Chondrocyte (in vitro differentiated cells): ENCODE measurements at places on chromosomes 13 and 19. TPM values are rescaled to one million over a fixed set of nuclear protein-coding genes. Genes with fewer than 3 reads are reported as not detected.

- no peak overlapping the region for H3K4me3 ChIP-seq
- no peak overlapping the region for H3K27ac ChIP-seq
- H3K4me1 ChIP-seq, result no peaks in the 10 kb centered on the region
- peak; percentile 93 for DNase-seq
Observed at GRCh38 chr19:35786299-35787160, 11.2 kb downstream of the ARHGAP33 start.

- H3K4me3 ChIP-seq, result no peak overlapping the region
- no peaks in the 10 kb centered on the region for H3K27me3 ChIP-seq
- no peak for DNase-seq
Observed at GRCh38 chr13:50284540-50284939, 269.3 kb downstream of the KCNRG start.

DNA sequence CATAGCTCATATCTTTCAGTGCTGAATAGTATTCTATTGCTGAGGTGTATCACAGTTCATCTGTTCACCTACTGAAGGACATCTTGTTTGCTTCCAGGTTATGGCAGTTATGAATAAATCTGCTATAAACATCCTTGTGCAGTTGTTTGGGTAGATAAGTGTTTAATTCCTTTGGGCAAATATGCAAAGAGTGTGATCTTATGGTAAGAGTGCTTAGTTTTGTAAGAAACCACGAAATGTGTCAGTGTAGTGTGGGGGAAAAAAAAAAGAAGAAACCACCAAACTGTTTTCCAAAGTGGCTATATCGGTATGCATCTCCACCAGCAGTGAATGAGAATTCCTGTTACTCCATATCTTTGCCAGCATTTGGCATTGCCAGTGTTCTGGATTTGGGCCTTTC lies 93.3 kb downstream of the PIBF1 start:
- H3K27me3 ChIP-seq, result no peaks in the 10 kb centered on the region
- H3K36me3 ChIP-seq, result peaks cover 14% of the 10 kb centered on the region
- no peaks in the 10 kb centered on the region for H3K4me1 ChIP-seq
- no peak for DNase-seq
- no peak overlapping the region for H3K4me3 ChIP-seq

DNA sequence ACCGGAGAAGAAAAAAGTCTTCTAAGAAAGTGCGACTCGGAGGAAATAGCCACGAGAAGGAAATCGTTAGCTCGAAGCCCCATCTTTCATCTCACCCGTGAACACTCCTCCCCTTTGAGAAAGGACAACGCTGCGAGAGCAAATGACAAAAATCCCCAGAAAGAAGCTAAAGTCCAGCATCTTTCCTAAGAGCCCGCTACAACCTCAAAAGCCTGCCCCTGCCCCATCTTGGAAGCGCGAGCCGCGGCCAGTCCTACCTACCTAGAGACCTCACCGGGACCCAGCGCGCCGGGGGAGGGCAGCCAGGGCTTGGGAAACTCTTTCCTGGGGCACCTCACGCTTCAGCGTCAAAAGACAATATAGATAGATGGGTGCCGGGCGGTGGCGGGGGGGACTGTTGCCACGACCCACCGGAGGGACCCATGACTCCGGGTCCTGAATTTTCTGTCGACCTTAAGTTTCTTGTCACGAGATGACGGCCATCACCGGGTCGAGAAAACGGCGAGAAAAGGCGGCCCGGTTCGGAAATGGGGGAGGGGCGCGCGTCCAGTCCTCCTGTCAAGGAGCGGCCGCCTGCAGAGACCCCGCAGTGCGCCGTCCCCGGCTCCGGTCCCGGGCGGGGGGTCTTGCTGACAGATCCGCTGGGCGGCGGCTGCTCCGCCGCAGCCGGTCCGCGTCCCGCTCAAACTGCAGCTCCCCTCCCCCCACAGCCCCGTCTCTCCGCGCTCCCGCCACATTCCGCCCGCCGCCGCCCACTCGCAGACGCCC lies 65.9 kb downstream of the KCNRG start:
- peaks cover 54% of the 10 kb centered on the region for H3K4me1 ChIP-seq
- no peaks in the 10 kb centered on the region for H3K27me3 ChIP-seq
- H3K27ac ChIP-seq, result peak overlapping the region; percentile 100

DNA sequence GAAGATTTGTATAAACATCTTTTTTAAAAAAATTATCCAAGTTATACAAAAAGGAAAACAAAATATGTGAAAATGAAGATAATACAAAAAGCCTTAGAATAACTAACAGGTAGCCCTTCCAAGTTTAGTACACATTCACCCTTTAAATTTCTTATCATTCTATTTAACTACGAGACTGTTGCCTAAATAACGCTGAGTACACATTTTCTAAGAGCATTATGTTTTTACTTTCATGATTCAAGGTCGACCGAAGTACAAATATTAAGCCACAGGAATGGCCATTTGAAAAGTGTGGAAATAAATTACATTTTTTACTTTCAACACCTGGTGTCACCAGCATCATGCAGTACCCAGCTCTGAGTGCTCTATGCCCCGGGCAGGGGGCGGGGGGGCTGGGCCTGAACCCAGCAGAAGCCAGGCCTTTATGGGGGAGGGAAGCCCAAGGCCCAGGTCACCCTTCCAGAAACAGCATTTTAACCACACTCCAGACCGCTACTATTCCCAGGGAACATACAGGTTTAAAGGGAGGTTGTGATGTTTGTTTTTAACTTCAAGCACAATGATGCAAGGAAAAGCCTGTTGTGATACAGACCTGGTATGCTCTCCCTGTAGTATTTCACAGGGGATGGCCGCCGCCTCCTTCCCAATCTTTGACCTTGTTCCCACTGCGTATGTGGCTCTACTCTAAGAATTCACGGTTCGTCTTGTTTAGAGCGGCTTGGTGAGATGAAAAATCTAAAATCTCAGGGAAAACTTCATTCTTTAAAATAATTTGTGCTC lies 24.0 kb downstream of the GGACT start:
- H3K36me3 ChIP-seq, result peaks cover 11% of the 10 kb centered on the region
- H3K27me3 ChIP-seq, result no peaks in the 10 kb centered on the region
- peaks cover 13% of the 10 kb centered on the region for H3K4me1 ChIP-seq
- no peak overlapping the region for H3K27ac ChIP-seq
- DNase-seq, result no peak

GRCh38 chr13:111326621-111326965 lies 6.2 kb downstream of the TEX29 start:
- H3K4me3 ChIP-seq, result no peak overlapping the region
- peaks cover 11% of the 10 kb centered on the region for H3K36me3 ChIP-seq
- H3K27me3 ChIP-seq, result no peaks in the 10 kb centered on the region
- no peak for DNase-seq
- H3K27ac ChIP-seq, result no peak overlapping the region

DNA sequence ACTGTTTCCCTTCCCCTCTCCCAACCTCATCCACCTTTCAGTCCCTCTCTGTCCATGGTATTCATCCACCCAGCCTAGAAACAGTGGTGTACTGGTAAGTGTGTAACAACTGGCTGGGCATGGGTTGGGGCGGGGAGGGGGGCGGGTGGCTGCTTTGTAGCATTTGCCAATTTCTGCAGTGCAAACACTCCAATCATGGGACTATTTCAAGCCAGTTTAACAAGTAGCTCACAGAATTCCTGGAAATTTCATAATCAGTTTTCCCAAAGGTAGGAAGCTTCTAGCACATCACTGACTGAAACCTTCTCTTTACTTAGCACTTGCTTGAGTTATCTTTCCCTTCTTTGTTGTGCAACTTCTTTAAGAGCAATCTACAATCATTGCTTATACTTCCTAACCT lies 100.8 kb upstream of the WASF3 start:
- no peak overlapping the region for H3K4me3 ChIP-seq
- no peak for DNase-seq
- H3K36me3 ChIP-seq, result no peaks in the 10 kb centered on the region
- peaks cover 10% of the 10 kb centered on the region for H3K4me1 ChIP-seq
- H3K27me3 ChIP-seq, result peaks cover 6% of the 10 kb centered on the region
- H3K27ac ChIP-seq, result no peak overlapping the region

DNA sequence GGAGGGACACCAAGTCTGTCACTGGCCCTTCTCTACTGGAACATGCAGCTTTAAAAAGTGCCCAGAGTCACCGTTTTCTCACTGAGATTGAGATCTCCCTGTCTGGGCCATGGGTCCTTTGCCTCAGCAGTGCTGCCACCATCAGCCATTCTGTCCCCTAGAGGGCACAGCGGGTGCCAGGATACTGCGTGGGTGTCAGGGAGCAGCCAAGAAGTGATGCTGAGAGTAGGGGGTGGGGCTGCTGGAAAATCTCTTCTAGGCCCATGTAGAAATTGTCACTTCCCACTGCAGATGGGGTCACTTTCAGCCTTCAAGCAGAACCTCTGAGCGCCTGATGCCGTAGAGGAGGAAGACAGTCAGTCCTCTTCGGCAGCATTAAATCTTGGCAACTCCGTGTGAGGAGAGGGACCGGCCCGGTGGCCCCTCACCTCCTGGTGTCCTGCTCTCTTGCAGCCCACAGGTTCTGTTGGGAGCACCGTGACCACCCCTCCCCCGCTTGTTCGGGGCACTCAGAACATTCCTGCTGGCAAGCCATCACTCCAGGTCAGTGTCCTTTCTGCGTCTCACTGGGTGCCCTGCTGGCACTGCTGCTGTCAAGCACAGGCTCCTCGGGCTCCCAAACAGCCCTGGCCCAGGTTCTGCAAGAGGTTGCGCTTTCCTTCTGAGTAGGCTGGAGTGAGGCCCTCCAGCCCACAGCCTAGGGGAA lies 21.4 kb downstream of the TSSK6 start:
- H3K27me3 ChIP-seq, result no peaks in the 10 kb centered on the region
- peaks cover 11% of the 10 kb centered on the region for H3K36me3 ChIP-seq
- H3K4me3 ChIP-seq, result no peak overlapping the region
- no peak overlapping the region for H3K27ac ChIP-seq
- peaks cover 18% of the 10 kb centered on the region for H3K4me1 ChIP-seq
- no peak for DNase-seq

GRCh38 chr13:85806553-85807175 lies 7.4 kb upstream of the SLITRK6 start:
- no peak overlapping the region for H3K27ac ChIP-seq
- H3K27me3 ChIP-seq, result no peaks in the 10 kb centered on the region
- H3K36me3 ChIP-seq, result no peaks in the 10 kb centered on the region

DNA sequence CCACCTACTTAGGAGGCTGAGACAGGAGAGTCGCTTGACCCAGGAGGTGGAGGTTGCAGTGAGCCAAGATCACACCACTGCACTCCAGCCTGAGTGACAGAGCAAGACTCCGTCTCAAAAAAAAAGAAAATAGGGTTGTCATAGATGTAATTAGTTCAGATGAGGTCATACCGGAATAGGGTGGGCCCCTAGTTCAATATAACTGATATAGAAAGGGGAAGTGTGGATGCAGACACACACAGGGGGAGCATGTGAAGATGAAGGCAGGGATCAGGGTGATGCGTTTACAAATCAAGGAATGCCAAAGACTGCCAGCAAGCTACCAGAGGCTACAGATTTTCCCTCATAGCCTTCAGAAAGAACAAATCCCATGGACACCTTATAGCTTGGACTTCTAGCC lies 24.3 kb upstream of the EEF1AKMT1 start:
- H3K36me3 ChIP-seq, result peaks cover 12% of the 10 kb centered on the region
- H3K4me1 ChIP-seq, result peaks cover 11% of the 10 kb centered on the region
- no peaks in the 10 kb centered on the region for H3K27me3 ChIP-seq
- no peak overlapping the region for H3K4me3 ChIP-seq
- no peak overlapping the region for H3K27ac ChIP-seq
- no peak for DNase-seq

DNA sequence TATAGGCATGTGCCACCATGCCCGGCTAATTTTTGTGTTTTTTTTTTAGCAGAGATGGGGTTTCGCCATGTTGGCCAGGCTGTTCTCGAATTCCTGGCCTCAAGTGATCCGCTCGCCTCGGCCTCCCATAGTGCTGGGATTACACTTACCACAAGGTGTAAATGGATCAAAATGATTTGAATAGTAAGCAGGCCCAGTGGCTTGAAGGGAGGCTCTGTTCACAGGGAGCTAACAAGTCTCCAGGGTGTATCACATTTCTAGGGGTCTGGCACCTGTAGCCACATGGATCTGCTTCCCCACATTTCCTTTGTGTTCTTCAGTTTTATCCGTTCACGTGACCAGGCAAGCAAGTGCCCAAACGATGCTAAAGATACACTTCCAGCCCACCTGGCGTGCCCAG lies 13.5 kb upstream of the CNFN start:
- DNase-seq, result no peak
- no peaks in the 10 kb centered on the region for H3K27me3 ChIP-seq
- H3K27ac ChIP-seq, result no peak overlapping the region
- H3K36me3 ChIP-seq, result no peaks in the 10 kb centered on the region
- peaks cover 7% of the 10 kb centered on the region for H3K4me1 ChIP-seq

GRCh38 chr19:18793144-18794028 lies 2.3 kb upstream of the COMP start:
- peaks cover 3% of the 10 kb centered on the region for H3K36me3 ChIP-seq
- peaks cover 23% of the 10 kb centered on the region for H3K4me1 ChIP-seq
- H3K27me3 ChIP-seq, result peaks cover 27% of the 10 kb centered on the region
- no peak overlapping the region for H3K4me3 ChIP-seq

DNA sequence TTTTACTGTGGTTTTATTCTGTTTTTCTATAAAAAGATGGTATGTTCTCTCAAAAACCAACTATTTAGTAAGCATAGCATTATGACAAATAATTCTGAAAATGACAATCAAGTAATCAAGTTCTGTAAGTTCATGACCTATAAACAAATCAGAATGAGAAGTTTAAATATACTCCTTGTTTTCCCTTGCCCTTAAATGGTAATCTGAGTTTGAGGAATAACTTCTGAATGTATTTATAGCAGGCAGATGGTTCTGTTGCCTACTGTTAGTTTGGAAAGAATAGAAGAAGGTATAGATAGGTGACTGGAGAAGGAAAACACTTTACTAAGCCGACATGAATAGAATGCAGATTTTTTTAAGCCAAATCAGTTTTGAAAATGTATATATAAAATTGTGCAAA lies 63.9 kb downstream of the POSTN start:
- H3K36me3 ChIP-seq, result peaks cover 12% of the 10 kb centered on the region
- peaks cover 25% of the 10 kb centered on the region for H3K4me1 ChIP-seq
- no peak overlapping the region for H3K4me3 ChIP-seq
- no peaks in the 10 kb centered on the region for H3K27me3 ChIP-seq
- DNase-seq, result no peak

- DNase-seq, result no peak
- H3K4me1 ChIP-seq, result peaks cover 4% of the 10 kb centered on the region
- no peak overlapping the region for H3K4me3 ChIP-seq
- no peaks in the 10 kb centered on the region for H3K27me3 ChIP-seq
Observed at GRCh38 chr19:48731452-48731851, 9.0 kb downstream of the RASIP1 start.

DNA sequence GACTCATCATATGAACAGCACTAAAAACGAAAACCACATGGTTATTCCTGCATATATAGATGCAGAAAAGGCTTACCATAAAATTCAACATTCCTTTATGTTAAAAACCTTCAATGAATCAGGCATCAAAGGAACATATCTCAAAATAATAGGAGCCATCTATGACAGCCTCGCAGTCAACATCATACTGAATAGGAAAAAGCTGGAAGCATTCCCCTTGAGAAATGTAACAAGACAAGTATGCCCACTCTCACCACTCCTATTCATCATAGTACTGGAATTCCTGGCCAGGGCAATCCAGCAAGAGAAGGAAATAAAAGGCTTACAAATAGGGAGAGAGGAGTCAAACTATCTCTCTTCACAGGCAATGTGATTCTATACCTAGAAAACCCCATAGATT lies 179.6 kb upstream of the HTR2A start:
- peaks cover 11% of the 10 kb centered on the region for H3K36me3 ChIP-seq
- no peak for DNase-seq
- no peaks in the 10 kb centered on the region for H3K4me1 ChIP-seq
- H3K4me3 ChIP-seq, result no peak overlapping the region

The ZNF93 gene
- 6.1 to 10.0 TPM (median 7.2 TPM) in 3 replicates for total RNA-seq

The C19orf12 gene
- 43.7 to 46.9 TPM (median 46.4 TPM) in 3 replicates for total RNA-seq

The FGF21 gene
- not detected in 3 replicates for total RNA-seq

The SLC8A2 gene
- 0.27 to 0.42 TPM (median 0.31 TPM) in 3 replicates for total RNA-seq

The FOXA3 gene
- total RNA-seq, result not detected in 3 replicates

The FXYD7 gene
- total RNA-seq, result not detected in 3 replicates

The IGSF23 gene
- not detected in 3 replicates for total RNA-seq

The VAV1 gene
- total RNA-seq, result not detected in 3 replicates

The CD37 gene
- total RNA-seq, result not detected in 3 replicates
